ENCODE measurements at places on chromosomes 7 and 10. TPM values are rescaled to one million over a fixed set of nuclear protein-coding genes. Genes with fewer than 3 reads are reported as not detected.

TDRD1 gene
- polyA plus RNA-seq = 0.26 TPM

- DNase-seq = no peak
Measured at GRCh38 chr7:138352570-138353461, 107.2 kb upstream of the TRIM24 start.

XRCC2 gene
- 5.9 TPM for polyA plus RNA-seq

DNA sequence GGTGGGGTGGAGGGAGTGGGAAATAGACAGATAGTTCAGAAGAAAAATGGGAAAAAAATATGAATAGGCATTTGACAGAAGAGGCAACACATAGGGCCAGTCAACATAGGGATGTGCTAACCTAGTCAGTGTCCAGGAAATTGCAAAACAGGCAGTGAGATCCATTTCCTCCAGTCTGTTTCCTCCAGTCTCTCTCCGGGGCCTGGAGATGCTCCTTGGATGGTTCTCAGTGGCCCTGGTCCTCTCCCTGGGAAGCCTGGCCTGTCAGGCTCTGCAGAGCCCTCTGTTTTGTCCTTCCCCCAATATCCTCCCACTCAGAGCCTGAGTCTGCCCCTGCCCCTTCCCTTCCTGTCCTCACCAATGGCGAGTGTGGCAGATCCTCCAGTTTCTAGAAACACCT is 52.6 kb downstream of the SYPL1 start:
- no peak for DNase-seq

Data from spinal cord (tissue), 10 donors.